ENCODE measurements at places on chromosomes 7 and 10.

DNA sequence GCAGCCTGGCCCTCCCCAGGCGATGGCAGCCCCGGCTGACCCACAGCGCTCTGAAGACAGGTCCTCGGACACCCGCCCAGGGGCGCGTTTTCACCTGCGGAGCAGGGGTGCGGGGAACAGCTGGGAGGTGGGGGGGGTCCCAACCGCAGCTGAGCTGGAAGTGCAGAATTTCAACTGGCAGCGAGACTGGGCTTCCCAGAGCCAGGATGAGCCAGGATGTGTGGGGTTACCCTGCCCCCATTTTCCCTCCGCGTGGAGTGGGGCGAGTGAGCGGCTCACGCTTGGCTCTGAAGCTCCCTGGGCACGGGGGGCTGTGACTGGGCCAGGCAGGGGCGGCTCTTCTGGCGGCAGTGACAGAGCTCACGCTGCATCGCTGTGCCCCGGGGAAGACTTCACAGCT is 70.2 kb downstream of the DNAJB6 start:
- DNase-seq = no peak

GRCh38 chr10:51000164-51000563 is 74.1 kb upstream of the PRKG1 start:
- DNase-seq = no peak

GRCh38 chr10:50224330-50224952 is 26.9 kb downstream of the ASAH2 start:
- DNase-seq = no peak

DNA sequence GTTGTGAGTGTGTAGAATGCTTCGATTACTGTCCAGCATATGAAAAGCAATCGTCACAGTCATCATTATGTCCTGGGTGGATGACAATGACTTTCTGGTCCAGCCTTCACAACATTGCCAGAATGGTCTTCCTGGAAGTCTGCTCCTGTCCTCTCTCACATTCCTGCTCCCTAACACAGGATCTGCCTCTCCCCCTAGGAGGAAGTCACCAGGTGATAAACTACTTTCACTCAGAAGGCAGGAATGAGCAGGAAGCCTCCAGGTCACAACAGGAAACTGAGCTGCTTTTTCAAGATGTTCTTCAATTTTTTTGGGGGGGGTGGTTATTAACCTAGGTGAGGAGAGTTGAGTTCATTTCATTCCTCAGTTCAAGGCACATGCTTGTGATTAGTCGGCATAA is 13.6 kb upstream of the GPNMB start:
- DNase-seq = no peak

DNA sequence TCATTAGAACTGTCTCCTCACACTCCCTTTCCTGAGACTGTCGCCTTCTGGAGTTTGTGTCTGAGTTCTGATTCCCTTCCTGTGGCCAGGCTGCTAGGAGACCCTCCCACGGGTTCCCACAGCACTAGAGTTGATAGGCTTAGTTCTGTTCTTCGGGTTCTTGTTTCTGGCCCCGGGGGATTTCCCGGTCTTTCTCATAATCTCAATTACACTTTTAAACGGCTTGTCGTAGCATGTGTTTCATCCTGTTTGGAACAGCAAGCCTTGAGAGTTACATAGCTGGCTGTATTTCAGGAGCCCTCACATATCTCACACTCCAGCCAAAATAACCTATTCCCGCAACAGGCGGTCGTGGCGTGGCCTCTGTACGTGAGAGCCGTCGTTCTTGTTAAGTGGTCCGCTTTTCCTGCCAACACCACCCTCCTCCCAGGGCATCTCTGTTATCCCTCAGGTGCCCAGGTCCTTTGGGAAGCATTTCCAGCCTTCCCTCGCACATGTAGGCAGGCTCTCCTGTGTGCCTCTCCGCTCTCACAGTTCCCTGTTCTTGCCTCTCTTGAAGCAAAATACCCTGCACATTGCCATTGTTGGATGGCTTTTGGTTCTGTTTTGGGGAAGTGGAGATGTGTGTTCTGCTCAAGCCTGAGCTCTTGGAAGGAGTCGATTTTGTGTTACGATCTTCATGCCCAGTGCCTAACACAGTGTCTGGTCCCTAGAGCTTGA is 46.0 kb downstream of the CDC123 start:
- no peak for DNase-seq

DNA sequence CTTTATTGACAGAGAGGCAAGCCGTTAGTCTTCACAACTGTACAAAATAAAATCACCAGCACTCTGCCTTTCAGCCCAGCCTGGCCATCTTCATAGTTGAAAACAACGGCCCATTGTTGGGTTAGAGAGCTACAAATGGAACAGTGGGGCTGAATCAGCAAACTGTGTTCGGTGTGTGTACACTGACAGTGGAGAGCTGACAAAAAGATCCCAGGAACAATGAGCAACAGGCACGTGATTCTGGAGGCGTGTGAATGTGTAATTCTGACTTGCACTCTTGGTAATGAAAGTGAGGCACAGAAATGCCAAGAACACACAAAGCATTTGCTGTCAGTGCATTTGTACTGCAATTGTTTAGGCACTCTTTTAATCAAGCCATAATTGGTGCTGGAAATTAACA is 303.7 kb downstream of the WDR11 start:
- no peak for DNase-seq

GRCh38 chr10:131184503-131184902 is 127.0 kb downstream of the TCERG1L start:
- no peak for DNase-seq

GRCh38 chr10:22103701-22104470 is 100.4 kb upstream of the DNAJC1 start:
- no peak for DNase-seq

GRCh38 chr10:13670311-13670710 is 83.5 kb downstream of the PRPF18 start:
- no peak for DNase-seq

DNA sequence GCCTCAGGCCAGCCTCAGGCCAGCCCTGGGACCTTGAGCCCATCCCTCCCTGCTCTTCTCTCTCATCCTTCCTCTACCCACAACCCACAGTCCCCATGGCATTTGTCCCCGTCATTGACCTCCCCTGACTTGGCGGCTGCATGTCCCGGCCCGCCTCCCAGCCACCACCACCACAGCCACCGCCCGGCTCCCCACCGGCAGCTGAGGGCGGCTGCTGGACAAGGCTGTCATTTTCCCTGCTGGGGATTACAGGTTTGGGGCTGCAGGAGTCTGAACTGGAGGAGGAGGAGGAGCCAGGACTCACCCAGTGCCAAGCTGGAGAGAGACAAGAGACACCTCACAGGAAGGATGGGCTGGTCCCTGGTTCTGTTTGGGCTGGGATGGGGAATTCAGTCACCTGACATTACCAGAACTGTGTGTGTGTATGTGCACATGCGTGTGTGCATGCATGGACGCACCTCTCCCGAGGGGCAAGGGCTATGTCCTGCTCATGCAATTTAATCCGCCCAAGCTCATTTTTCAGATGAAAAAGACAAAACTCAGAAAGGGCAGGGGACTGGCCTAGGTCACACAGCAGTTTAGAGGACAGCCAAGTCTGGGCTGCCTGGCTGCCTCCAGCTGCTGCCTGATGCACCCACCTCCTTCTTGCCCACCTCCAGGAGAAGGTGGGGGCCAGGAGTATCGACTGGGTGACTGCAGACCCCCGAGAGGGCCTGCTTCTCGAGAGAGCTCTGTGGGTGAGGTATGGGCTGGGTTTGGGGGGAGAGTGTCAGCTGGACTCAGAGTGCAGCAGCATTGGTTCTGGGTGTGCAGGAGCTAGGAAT is 113.1 kb downstream of the ZMIZ1 start:
- DNase-seq = no peak

DNA sequence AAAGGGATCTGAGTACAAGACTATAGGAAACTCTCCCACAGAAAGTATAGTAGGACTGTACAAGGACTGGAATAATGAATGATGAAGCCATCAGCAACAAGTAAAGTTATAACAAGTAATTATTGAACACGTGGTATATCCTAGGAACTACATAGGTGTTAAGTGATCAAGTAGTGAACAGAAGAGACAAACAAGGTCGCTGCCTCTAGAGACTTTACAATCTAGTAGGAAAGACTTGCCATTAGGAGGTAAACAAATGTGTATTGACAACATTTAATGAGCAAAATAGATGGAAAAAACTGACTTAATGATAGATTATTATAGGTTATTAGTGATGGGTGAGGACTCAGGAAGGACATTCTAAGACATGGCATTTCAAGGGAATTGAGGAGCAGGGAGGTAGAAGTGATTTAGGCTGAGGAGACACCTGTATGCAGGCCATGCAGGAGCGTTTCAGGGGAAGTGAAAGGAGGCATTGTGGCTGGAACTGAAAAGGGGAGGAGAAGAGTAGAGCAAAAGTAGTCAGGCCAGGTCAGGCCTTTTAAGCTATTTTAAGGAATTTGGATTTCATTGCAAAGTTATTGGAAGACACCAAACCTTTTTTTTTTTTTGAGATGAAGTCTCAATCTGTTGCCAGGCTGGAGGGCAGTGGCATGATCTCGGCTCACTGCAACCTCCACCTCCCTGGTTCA is 8.5 kb upstream of the GLCCI1 start:
- DNase-seq = no peak
